Sigmoid colon (tissue), 7 donors: ENCODE measurements at places on chromosomes 12 and 14.

DNA sequence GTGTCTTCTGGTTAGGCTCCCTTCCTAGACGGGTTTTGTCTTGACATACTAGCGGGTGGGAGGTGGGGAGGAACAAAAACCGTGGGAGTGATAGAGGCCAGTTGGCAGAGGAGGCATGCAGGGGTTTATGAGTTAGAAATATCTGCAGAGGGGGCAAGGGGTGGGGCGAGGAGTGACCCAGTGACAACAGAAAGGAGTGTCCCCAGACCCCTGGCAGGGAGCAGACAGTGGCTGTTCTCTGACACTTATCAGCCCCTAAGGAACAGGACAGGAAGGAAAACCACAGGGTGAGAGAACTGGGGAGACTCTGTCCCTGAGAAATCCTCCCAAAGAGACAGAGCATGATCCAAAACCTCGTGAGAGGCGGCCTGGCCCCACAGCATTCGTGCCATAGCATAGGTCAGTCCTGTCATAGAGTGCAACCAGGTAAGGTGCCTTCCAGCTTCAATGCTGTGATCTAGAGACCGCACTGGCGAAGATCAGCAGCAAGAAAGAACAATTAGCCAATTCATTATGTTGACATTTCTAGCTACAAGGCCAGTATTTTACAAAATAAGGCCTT lies 141.4 kb downstream of the CRADD start:
- DNase-seq = no peak

DNA sequence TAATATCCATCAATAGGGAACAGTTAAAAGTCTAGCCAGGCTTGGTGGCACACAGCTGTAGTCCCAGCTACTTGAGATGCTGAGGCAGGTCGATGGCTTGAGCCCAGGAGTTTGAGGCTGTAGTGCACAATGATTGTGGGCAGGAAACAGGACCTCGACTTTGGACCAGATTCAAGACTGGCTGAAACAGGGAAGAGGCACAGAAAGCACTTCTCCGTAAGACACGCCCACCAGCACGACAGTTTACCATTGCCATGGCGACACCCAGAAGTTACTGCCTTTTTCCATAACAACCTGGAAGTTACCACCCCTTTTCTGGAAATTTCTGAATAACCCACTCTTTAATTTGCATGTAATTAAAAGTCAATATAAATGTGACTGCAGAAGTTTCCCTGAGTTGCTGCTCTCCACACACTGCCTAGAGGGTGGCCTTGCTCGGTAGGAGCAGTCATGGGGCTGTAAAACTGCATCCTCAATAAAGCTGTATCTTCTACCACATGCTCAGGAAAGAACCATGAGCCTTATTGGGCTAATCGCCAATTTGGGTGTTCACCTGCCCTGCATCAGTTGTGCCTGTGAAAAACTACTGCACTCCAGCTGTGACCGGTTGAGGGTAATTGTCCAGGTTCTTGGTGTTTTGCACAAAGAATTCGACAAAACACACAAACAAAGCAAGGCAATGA lies 4.6 kb upstream of the LRRC23 start:
- DNase-seq = peak; percentile 81

GRCh38 chr14:22650960-22651521 lies 6.9 kb upstream of the OR6J1 start:
- no peak for DNase-seq

DNA sequence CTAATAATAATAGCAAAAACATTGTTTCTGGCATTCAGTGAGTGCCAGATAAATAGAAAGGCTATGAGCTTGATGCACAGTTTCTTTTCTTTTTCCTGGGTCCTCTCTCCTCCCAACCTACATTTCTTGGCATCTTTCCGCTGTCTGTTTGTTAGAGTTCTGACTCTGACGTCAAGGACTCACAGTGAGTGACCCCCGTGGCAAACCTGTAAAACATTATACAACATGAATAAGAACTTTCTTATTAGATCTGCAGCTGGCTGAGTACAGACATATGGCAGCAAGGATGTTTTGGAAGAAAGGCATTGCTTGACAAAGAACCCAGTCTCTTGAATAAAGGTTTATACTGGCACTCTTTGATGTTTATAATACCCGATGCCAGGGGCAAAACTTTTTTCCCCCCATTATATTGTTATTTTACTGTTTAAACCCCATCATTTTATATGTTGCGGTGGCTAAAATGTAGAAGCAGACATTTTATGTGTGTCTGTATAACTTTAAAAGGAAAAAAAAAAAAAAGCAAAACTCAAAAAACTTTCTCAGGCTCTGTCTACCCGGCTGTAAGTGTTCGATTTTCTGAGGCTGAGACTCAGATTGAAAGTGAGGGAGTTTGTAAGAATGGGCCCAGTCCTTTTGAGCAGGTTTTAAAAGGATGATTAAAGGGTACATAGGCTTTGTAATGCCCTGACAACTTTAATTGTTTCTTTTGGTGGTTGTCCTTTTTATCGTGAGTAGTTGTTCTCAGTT lies 159.3 kb downstream of the PDE3A start:
- no peak for DNase-seq

- DNase-seq = no peak
These were observed 193.5 kb upstream of the PLEKHG7 start for GRCh38 chr12:92509156-92509738.

DNA sequence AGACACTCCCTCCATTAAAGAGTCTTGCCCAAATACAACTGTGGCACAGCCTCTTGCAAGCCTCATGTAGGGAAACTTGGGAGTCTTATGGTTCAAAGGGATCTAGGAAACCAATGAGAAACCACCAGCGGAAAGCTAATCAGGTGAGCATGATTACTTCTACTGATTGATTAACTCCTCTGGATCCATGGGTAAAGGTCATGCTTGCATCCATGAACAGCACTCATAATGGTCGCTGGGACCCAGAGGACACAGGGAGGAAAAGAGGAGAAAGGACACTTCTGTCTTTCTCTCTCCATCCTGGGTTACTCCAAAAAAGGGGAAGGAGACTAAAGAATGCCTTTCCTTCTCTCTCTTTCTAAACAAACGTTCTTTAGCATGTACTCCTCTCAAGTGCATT lies 1397.2 kb downstream of the LRFN5 start:
- no peak for DNase-seq

DNA sequence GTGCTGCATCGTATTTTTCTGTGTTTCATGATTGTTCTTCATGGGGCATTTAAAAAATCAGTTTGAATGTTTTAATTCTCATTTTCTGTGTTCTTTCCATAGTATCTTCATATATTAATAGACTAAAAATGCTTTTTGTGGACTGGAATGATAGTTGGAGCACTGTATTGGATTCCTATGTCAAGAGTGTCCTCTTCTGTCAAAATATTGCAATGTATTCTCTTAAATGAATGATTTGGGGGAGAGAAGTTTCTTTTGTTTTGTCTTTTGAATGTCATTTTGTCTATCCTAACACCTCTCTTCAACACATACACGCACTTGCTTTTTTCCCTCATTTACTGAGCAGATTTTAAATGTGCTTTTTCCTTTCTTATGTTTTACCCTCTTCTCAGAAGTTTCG lies 4.7 kb upstream of the EIF2S3B start:
- DNase-seq = no peak

DNA sequence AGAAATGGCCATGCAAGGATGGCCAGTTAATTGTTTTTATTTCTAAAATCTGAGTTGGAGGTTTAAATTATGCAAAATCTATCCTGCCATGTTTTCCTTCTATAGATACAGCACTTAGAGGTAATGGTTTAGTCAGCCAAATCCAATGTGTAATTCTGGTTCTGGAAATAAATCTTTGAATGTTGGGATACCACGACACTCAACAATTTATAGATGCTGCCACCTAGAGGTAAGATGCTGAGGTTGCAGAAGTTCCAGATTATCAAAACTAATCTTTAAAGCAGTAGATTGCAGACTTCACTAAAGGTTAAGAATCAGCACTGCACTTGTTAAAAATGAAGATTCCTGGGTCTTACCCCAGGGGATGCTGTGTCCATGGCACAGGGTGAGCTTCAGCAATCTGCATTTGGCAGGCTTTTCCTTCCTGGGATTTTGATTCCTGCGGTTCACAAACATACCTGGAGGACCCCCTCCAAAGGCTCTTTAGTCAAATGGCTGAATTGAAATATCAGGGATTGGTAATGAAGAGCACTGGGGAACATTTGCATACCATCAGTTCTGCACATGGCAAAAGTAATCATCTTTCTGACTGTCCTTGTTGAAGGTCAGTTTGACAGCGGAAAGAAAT lies 53.4 kb upstream of the ANO4 start:
- DNase-seq = no peak

GRCh38 chr14:89849931-89850330 lies 104.6 kb downstream of the EFCAB11 start:
- no peak for DNase-seq

DNA sequence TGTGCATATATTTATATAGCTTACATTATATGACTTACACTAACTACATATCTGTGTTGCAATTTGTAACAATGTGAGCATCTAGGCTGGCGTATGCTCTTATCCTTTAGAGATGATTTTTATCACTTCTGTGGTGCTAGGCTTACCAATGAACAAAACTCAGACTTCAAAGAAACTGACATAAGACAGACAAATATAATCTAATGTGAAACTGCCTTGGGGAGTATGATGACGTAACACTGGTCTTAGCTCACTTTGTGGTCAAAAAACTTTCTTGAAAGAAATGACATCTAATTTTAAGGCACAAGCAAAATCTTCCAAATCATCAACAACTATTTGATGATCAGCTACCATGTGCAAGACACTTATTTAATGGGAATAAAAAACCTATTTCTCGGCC lies 50.0 kb downstream of the SOX5 start:
- DNase-seq = no peak

DNA sequence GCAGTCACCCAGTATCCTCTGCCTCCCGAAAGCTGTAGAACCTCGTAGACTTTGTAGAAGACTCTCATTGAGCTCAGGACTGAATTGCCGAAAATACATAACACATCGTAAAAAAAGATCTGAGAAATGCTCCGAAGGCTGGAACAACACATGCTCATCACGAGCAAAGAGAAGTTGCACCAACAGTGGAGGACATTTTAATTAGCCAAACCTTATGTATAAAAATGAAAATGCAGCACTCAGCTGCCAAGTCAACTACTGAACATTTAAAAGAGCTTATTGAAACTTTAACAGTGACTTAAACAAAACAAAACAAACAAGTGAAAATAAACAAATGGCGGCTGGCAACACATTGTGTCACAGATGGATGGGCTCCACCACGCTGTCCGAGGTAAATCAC lies 519.9 kb downstream of the TMEM132D start:
- DNase-seq = no peak

DNA sequence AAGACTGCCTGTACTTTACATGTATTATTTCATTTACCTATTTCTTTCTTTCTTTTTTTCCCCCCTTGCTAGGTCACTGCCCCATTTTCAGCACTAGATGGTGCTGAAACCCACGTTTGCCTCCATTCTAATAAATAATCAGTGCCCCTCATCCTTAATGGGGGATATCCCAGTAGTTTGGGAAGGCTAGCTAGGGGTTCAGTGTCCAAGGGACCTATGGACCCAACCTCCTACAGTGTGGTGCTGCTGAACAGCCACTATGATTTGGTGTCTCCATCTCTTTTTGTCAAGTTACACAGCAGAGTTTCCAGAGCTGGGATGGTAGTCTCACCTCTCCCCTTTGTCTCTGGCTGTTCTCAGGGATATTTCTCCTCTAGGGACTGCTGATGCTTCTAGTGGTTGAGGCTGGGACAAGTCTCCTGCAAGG lies 6.5 kb upstream of the HCFC2 start:
- DNase-seq = no peak
